ENCODE measurements at places on chromosomes 7 and 10. TPM values are rescaled to one million over a fixed set of nuclear protein-coding genes. Genes with fewer than 3 reads are reported as not detected.

Gene MMD2
- total RNA-seq, result not detected

Gene CYCS
- 22.2 TPM for total RNA-seq

Gene ZNF727
- total RNA-seq, result 3.9 TPM

Gene PCGF6
- 35.4 TPM for total RNA-seq

Gene ITPRID1
- not detected for total RNA-seq

Gene CHCHD3
- 55.5 TPM for total RNA-seq

Gene ZNF800
- 27.3 TPM for total RNA-seq

Gene FGL2
- 150 TPM for total RNA-seq

Gene SORCS1
- total RNA-seq, result 61.5 TPM

Gene HOXA10
- 23.1 TPM for total RNA-seq

Gene RBM17
- total RNA-seq, result 70.6 TPM

Gene SSMEM1
- not detected for total RNA-seq

Gene DNAJC30
- total RNA-seq, result 2.7 TPM

Gene VPS37D
- 4.0 TPM for total RNA-seq

Gene MYOZ1
- 2.2 TPM for total RNA-seq

Gene PARP12
- 40.0 TPM for total RNA-seq

Gene HMX3
- total RNA-seq, result not detected

Measured in tibial nerve (tissue), 4 donors.